ENCODE measurements at places on chromosomes 5 and 9.

DNA sequence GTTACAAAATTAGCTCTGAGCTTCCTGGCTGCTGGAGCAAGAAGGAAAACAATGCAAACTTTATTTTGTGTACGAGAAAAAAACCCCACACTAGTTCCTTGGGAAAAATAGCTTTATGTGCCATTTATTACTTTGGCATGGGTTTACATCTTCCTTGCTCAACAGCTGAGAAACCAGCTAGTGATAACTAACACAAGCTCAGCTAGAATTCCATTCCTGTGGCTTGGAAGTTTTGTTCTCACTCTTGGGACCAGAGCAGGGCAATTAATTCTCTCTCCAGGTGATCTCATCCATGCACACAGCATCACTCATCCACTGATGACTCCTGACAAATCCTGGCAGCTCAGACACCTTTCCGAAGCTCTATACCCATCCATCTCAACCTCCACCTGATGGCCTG is 104.1 kb downstream of the CRB2 start:
- H3K27me3 ChIP-seq, result no peaks in the 10 kb centered on the region
- H3K4me1 ChIP-seq, result no peaks in the 10 kb centered on the region
- no peak overlapping the region for H3K27ac ChIP-seq
- no peaks in the 10 kb centered on the region for H3K36me3 ChIP-seq
- H3K4me3 ChIP-seq, result no peak overlapping the region

GRCh38 chr5:167346461-167346860 is 945.0 kb upstream of the WWC1 start:
- no peak for DNase-seq
- no peak overlapping the region for H3K27ac ChIP-seq
- no peaks in the 10 kb centered on the region for H3K27me3 ChIP-seq

GRCh38 chr5:39482098-39482497 is 57.3 kb upstream of the DAB2 start:
- no peak overlapping the region for H3K4me3 ChIP-seq
- DNase-seq, result no peak
- no peak overlapping the region for H3K27ac ChIP-seq

- DNase-seq, result no peak
- peaks cover 24% of the 10 kb centered on the region for H3K27me3 ChIP-seq
- no peak overlapping the region for H3K27ac ChIP-seq
- H3K4me3 ChIP-seq, result no peak overlapping the region
- H3K4me1 ChIP-seq, result no peaks in the 10 kb centered on the region
These were observed 130.2 kb upstream of the LIFR start for GRCh38 chr5:38686658-38687057.
